IMR-90 (cell line): ENCODE measurements at places on chromosomes 7 and 10. TPM values are rescaled to one million over a fixed set of nuclear protein-coding genes. Genes with fewer than 3 reads are reported as not detected.

DNA sequence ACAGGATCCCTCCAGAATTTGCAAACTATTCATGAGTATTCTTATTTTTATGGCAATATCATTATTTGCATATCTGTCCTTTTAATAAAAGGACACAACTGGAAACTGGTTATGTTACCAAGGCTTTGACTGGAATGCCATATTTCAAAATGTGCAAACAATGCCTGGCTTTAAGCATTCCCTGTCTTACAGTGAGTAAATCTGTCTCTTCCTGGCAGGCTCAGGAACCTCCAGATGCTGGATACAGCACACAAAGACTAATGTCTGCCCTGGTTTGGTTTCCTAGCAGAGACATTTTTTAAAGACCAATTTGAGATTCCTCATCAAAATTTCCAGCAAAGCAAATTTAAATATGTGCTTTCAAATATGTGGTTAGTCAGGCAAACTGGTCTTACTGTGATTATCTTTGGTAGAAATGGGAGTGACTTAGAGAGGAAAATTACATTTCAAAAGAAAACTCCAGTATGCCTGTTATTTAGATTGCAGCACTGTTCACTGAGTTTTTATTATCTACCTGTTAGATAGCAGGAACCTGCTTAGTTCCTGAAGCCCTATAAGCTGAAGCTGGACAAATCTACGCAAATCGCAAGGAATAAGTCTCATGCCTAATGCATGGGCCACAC lies 31.3 kb downstream of the RNF216 start:
- DNase-seq: peak; percentile 15

The NKX1-2 gene
- not detected in 2 replicates for total RNA-seq

- peak; percentile 48 for DNase-seq
Measured at GRCh38 chr7:55026867-55027490, 8.2 kb downstream of the EGFR start.

DNA sequence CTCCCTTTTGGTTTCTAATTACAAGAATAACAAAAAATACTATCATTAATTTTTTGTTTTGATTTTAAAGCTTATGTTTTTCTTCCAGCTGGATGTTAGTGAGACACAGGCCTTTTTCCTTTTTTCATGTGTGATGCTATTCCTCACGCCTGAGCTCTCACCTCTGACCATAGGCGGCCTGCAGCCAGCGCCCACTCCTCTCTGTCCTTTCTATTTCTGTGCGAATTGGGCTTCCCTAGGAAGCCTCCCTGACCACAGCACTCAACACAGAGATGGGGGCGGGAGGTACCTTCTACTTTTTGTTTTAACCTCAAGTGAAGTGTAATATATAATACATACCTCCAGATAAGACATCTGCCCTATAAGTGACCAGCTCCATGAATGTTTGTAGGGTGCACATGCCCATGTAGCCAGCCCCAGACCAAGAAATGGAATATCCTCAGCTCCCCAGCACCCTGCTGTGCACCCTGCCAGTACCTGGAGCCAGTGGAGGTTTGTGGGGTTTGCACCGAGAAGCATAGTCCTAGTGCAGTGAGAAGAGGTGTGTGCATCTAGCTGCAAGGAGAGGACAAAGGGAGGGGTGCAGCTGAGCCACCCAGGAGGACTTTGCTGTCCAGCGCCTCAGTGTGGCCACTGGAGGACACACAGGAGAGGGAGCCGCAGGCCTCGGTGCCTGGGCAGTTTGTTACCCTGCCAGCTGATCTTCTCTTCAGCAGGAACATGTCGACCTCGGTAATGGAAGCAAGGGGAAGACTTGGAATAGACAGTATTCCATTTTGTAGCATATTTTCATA lies 38.5 kb downstream of the BNIP3 start:
- DNase-seq: no peak

The MRLN gene
- not detected in 2 replicates for total RNA-seq

- DNase-seq: peak; percentile 49
Measured at GRCh38 chr10:58781873-58782488, 269.3 kb downstream of the BICC1 start.

The FRMD4A gene
- total RNA-seq: 27.5 and 30.3 TPM in 2 replicates

The ERLIN1 gene
- total RNA-seq: 33.9 and 35.8 TPM in 2 replicates

DNA sequence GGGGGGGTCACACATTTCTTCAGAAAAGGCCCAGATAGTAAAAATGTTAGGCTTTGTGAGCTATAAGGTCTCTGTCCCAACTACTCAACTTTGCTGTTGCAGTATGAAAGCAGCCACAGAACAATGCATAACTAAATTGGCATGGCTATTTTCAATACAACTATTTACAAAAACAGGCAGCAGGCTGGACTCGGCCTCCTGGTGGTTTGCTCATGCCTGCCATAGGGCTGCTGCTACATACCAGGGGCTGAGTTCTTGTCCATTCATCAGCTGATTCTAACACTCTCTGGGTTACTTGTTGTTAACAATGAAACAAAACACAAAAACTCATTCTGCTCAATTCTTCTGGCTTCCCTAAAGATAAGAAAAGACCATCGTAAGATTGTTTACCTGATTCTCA lies 109.4 kb upstream of the ADAM12 start:
- no peak for DNase-seq

DNA sequence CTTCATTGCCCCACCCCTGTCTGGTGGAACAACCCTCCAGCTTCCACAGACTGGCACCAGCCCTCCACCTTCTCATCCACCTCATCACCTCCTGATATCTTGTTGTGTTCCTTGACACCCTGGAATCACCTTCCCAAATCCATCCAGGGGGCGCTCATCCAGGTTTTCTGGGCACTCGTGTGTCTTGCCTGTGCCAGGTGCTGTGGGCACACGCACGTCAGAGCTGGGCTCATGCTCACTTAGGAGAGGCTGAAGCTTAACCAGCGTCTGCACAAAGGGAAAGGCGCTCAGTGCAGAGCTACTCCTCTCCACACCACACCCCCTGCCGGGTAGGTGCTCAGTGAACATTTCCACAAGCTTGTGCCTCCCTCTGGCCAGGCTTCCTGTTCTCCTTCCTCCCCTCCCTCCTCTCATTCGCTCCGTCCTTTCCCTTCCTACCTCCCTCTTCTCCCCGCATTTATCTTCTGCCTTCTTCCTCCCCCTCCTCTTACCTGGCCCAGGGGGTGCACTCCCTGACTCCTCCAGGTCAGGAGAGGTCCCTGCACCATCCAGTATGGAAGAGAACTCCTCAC lies 4.8 kb downstream of the ADCYAP1R1 start:
- DNase-seq: no peak

DNA sequence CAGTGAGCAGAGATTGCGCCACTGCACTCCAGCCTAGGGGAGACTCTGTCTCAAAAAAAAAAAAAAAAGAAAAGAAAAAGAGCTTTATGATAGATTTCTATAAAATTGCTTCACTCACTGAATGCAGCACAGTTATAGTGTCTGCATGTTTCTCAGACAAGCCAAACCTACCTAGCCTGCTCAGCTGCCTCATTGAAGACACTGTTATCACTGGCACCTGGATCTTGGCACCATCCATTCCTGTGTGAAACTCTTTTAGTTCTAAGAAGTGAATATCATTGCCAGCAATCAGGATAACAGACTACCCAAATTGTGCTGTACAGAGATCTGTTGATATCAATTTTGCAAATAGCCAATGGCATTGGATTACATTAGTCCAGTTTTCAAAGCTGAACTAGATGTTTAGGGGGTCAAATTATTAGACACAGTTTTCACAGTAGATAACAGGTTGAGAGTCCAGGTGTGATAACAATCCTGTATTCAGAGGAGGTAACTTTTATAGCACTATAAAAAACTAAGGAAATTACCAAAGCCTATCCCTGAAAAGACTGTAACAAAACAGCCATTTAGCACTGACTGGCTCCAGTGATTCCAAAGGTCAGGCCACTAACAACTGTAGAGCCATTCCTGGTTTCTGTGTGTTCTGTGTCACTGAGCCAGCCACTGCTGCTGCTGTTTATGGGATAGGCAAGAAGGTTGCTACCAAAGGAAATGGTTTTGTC lies 17.1 kb downstream of the PDSS1 start:
- DNase-seq: no peak

DNA sequence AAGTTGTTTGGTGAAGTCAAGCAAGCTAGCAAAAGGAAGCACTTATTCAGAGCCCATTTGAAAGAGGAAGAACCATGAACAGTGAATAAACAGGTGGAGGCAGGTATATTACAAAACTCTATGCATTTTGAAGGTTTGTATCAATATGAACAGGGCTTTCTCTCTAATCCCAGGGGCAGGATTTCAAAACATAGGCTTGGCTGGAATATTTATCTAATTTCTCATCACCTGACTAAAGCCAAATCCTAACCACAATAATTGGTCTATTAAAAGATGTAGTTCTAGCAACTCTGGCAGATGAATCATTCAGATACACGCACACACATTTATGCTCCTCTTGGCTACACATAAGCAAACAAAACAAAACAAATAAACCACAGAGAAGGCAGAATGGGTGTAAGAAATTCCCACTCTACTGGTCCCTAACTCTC lies 554.4 kb downstream of the INHBA start:
- DNase-seq: peak; percentile 91

DNA sequence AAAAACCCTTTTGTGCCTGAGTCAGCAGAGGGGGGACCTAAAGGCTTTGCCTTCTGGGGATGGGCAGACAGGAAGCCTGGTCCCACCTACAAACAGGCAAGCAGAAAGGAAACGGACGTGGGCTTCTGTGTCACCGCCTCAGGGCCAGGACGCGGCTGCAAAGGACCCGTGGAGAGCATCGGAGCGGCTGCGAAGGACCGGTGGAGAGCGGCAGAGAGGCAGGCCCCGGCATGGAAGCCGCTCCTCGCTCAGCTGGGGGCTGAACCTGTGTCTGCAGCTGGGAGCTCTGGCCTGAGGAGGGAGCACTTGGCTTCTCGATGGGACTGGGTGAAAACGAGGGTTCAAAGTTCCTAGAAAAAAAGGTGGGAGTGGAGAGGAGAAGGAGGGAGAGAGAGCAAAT lies 125.4 kb upstream of the PPP2R2D start:
- DNase-seq: no peak

DNA sequence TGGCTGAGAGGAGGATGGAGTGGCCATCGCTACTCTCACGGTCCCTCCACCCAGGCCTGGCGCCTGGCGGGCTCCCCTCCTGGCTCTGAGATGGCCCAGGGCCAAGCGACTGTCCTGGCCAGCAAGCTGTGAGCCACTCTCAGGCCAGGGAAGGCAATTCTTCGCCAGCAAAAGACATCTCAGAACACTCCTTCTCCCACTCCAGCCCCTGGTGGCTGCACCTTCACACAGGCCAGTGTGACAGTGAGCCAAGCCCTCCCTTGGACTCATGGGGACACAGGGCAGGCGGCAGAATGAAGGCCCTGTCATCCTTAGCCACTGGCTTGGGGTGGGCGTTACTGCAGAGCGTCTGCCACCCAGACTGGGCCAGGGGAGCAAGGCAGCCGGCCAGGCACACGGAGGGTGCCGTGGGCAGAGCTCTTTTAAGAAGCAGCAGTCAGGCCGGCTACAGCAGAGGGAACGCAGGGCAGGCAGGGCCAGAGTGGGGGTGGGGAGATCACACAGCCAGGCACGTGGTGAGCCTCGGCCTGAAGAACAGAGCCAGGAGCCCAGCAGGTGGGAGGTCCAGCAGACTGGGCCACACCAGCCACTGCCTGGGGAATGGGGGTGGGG lies 14.4 kb downstream of the STK32C start:
- DNase-seq: no peak

GRCh38 chr10:32197423-32197822 lies 141.2 kb upstream of the KIF5B start:
- peak; percentile 11 for DNase-seq

- no peak for DNase-seq
Measured at GRCh38 chr10:34462056-34462455, 353.0 kb downstream of the PARD3 start.

- DNase-seq: no peak
Measured at GRCh38 chr7:76272851-76273497, 29.5 kb upstream of the HSPB1 start.

The VWDE gene
- total RNA-seq: 0.18 and 0.28 TPM in 2 replicates

DNA sequence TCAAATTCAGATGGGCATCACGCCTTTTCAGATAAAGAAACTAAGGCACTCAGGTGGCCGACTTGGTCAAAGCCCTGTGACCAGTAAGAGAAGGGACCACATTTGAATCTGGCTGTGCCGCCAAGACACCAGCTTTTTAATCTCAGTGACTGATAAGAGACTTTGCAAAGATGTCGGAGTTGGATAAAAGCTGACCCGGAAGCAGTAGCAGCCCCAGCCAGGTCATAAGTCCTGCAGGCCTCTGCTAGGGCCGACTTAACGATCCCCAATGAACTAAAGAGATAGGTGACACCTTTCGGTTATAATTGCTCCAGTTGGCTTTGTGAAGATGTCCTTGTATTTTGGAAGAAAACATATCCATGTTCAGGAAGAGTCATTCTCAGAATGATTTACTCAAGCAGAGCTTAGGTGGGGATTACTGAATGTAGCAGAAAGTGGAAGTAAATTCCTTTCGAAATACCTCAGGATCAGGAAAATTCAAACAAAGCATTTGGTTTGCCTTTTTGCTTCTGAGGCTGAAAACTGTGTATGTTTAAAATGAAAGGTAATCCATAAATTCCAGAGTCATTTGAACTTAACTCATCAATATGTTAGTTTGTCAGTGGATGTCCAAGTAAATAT lies 164.2 kb upstream of the PITRM1 start:
- DNase-seq: peak; percentile 29

The DNAH11 gene
- total RNA-seq: under 0.01 TPM in 1 of 2 replicates, not detected in the other

GRCh38 chr10:9294865-9295264 lies 1240.4 kb downstream of the GATA3 start:
- no peak for DNase-seq

The NAT16 gene
- not detected in 2 replicates for total RNA-seq

DNA sequence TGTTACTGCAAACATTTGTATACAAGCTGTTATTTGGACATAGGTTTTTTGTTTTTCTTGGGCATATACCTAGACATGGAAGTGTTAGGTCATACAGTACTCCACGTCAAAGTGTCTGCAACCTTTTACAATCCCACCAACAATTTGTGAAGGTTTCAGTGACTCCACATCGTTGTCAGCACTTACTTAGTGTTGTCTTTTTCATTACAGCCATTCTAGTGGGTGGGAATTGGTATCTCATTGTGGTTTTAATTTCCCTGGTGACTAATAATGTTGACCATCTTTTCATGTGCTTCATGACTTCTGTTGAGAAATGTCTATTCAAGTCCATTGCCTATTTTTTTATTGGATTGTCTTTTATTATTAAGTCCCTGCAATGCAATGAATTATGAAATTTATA lies 95.0 kb downstream of the UBE3C start:
- peak; percentile 12 for DNase-seq

DNA sequence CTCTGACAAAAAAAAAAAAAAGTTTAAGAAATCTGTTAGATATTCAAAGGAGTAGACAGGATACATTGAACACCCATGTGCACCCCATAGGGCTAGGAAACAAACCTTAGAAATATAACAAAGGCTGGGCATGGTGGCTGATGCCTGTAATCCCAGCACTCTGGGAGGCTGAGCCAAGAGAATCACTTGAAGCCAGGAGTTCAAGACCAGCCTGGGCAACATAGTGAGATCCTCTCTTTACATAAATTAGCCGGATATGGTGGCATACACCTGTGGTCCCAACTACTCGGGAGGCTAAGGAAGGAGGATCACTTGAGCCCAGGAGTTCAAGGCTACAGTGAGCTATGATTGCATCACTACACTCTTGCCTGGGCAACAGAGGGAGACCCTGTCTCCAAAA lies 15.3 kb downstream of the CLIP2 start:
- DNase-seq: no peak
